ENCODE measurements at places on chromosomes 1 and 21. TPM values are rescaled to one million over a fixed set of nuclear protein-coding genes. Genes with fewer than 3 reads are reported as not detected.

DNA sequence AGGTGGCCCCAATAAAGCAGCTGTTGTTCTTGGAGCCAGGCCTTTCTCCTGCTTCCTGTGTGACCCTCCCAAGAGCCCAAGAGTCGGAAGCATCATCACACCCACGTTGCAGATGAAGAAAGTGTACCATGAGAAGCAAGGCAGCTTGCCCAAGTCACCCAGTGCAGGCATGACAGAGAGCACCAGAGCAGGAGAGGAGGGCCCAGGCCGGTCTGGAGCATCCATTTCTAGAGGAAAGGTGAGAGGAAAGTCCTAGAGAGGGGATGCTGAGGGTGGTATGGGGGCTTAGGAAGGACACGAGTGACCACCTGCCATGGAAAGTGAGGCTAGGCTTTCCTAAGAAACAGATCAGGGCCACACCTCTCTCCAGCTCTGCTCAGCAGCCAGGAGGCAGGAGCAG lies 47.0 kb downstream of the C1orf198 start:
- DNase-seq: no peak

DNA sequence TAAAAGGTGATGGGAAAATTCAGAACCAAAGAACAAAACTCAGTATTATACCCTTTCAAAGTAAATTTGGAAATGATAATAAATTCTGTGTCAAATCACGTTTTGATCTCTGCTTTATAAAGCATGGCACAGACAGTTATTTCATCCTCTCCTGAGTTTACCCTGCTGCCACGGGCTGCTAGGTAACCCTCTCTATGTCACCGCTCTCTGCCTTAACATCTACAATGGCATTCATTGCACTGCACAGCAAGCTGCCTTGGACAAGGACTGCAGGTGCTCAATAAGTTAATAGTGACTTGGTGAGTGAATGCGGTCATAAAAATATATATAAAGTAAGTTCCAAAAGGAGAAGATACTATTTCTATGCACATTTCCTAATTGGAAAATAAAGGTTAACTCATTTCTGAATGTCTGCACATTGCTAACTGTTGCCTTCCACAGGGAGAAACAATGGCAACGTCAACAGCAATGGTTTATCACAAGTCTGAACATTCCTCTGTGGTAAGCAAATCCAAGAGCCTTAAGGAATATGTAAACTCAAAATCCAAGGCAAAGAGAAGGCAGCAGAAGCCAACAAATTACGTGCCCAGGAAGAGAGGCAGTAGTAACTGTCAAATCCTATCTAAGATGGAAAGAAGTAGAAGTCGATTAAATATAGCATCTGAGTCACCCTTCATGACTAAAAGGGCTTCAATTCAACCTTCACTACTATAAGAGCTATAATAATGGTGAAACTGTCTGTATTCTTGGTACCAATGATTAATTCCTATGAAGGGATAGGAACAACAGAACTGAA lies 19.4 kb downstream of the FYB2 start:
- DNase-seq: no peak

DNA sequence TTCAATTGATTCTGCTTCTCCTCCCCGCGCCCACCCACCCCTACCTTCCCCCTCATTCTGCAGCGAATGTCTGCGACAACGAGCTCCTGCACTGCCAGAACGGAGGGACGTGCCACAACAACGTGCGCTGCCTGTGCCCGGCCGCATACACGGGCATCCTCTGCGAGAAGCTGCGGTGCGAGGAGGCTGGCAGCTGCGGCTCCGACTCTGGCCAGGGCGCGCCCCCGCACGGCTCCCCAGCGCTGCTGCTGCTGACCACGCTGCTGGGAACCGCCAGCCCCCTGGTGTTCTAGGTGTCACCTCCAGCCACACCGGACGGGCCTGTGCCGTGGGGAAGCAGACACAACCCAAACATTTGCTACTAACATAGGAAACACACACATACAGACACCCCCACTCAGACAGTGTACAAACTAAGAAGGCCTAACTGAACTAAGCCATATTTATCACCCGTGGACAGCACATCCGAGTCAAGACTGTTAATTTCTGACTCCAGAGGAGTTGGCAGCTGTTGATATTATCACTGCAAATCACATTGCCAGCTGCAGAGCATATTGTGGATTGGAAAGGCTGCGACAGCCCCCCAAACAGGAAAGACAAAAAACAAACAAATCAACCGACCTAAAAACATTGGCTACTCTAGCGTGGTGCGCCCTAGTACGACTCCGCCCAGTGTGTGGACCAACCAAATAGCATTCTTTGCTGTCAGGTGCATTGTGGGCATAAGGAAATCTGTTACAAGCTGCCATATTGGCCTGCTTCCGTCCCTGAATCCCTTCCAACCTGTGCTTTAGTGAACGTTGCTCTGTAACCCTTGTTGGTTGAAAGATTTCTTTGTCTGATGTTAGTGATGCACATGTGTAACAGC lies 339.9 kb downstream of the NTNG1 start:
- DNase-seq: no peak

DNA sequence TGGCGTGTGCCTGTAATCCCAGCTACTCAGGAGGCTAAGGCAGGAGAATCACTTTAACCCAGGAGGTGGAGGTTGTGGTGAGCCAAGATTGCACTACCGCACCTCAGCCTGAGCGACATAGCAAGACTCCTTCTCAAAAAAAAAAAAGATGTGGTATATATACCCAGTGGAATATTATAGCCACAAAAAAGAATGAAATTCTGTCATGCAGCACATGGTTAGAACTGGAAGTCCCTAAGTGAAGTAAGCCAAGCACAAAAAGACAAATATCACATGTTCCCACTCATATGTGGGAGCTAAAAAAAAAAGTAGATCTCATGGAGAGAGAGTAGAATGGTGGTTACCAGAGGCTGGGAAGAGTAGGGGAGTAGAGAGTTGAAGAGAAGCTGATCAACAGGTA lies 18.7 kb downstream of the PSMB4 start:
- no peak for DNase-seq

GRCh38 chr1:237748171-237748960 lies 142.4 kb downstream of the ZP4 start:
- DNase-seq: no peak

GRCh38 chr1:228668553-228669241 lies 66.6 kb upstream of the RHOU start:
- no peak for DNase-seq

- DNase-seq: peak; percentile 87
Observed at GRCh38 chr1:93681101-93681988, at the start of gene BCAR3. Gene BCAR3 (minus strand): TSS chr1:93681837. CDS start chr1:93674930, 6,907 bp downstream.

DNA sequence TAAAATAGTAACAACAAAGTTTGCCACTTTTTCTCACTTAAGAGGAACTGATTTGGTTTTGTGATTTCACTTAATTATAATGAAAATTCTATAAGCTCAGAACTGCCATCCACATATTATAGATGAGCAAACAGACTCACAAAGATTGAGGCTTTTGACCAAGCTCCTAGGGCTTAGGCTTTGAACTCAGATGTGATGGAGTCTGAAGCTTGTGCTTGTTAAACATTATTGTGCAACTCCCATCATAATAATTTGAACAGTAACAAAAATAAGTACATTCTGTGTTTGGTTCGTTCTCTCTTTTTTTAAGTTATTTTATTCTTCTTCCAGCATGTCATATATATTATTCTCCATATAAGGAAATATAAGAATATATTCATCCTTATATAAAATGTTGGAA lies 403.4 kb downstream of the PTPRC start:
- DNase-seq: no peak

DNA sequence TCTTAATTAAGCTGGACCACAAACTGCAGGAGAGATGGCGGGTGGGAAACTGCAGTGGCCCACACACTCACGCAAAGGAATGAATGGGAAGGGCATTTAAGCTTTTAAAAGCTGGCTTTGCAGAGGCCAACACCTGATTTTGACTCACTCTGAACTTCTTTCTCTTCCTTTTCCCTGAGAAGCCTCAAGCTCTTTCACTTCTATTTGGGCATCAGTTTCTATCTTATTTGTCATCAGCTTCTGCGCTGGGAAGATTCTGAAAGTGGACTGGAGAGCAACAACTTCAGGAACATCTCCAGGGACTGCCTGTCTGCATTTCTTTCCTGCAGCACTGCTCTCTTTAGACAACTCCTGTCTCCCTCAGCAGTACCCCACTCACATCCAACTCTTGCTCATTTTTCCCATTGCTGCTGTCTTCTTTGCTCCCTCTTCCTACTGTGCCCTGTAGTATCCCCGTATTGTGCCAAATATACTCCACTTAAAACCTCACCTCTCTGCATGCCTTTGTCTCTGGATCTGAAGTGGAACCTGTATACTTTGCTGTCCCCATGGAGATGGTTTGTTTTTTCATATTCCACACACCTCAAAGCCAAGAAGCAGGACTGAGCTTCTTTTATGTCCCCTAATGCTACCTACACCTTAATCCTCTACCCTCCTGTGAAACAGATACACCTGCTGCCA lies 143.3 kb upstream of the JUN start:
- DNase-seq: no peak

DNA sequence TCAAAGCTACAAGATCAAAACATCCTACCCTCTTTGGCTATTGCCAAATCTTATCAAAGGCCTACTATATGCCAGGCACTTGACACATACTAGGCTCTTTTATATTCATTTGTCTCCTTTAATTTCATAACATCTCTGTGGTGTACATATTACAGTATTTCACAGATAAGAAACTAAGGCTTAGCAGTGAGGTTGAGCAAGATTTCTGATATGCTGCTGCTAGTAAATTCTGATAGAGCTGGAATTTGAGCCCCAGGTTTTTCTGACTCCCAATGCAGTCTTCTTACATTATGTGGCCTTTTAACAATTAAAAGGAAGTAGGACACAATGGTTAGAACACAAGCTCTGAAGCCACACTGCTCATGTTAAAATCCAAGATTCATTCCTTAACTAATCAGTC lies 16.8 kb downstream of the CCDC185 start:
- no peak for DNase-seq

- DNase-seq: peak; percentile 96
Observed at GRCh38 chr1:155261852-155262673, at the start of gene SCAMP3. Gene SCAMP3 (minus strand): TSS chr1:155262360. CDS start chr1:155262151, 209 bp downstream.

DNA sequence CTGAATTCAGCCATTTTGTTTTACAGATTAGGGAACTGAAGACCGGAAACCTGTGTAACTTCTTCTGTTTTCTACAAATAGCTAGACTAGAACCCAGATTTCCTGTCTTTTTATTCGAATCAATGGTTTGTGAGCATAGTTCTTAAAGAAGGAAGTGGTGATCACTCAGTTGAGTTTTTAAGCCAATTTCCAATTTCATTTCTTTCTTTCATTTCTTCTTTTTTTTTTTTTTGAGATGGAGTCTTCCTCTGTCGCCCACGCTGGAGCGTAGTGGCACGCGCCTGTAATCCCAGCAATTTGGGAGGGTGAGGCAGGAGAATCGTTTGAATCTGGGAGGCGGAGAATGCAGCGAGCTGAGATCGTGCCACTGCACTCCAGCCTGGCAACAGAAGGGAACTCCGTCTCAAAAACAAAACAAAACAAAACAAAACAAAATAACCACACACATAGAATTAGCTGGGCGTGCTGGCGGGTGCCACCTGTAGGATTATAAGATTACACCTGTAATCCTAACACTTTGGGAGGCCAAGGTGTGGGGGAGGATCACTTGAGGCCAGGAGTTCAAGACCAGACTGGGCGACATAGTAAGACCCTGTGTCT lies 3.0 kb upstream of the MDM4 start:
- no peak for DNase-seq

GRCh38 chr1:64956733-64957441 lies 9.5 kb downstream of the JAK1 start:
- DNase-seq: no peak

DNA sequence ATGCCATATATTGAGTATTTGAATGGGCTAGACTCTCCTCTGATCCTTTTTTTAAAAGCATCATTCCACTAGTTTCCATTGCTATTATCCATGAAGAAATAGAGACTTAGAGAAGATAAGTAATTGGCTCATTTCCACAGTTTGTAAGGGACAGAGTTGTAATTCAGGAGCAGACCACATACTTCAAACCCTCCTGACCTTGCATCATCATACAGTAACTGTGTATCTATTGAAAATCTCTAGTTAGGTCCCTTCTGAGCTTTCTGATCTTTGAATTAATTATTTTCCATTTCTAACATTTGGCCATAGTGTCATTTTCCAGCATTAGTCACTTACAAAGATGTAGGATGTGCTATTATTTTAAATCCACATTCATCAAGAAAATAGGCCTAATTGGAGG lies 386.5 kb upstream of the ST6GALNAC5 start:
- DNase-seq: no peak

- no peak for DNase-seq
Observed at GRCh38 chr1:91757763-91758460, 128.0 kb downstream of the TGFBR3 start.

DNA sequence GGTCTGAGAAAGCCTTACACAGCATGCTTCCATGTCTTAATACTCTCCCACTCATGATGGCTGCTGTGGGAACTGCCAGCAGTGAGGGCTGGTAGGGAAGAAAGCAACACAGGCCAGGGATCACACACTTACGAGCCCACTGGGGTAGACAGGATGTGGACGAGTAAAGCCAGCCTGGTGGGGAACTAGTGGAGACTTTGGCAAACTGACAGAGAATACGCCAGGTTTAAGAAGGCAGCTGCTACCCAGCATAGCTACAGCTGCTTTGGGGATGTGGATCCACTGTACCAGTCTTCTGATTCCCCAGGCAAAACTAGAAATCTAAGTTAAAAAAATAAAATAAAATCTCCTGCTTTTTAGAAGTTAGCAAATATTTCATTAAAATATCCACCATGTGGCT lies 664.0 kb downstream of the SMYD3 start:
- no peak for DNase-seq

The FAM78B gene
- 3.4 TPM for total RNA-seq

The GALE gene
- total RNA-seq: 7.8 TPM

The CELA2B gene
- total RNA-seq: not detected

The FTCD gene
- total RNA-seq: 1.2 TPM

The TPR gene
- total RNA-seq: 41.1 TPM

Measured in Right ventricle myocardium inferior (tissue), 1 donor.